Mesothelial cell of epicardium (in vitro differentiated cells): ENCODE measurements at places on chromosomes 7 and 10.
A peak's percentile ranks its signal among the peaks of the same experiment; 100 is the strongest.

- no peak overlapping the region for H3K4me3 ChIP-seq
- no peak for DNase-seq
- no peaks in the 10 kb centered on the region for H3K4me1 ChIP-seq
- H3K36me3 ChIP-seq, result peaks cover 27% of the 10 kb centered on the region
- H3K27ac ChIP-seq, result no peak overlapping the region
- H3K27me3 ChIP-seq, result no peaks in the 10 kb centered on the region
Observed at GRCh38 chr10:127283576-127283975, 87.2 kb upstream of the INSYN2A start.

- DNase-seq, result no peak
- H3K4me3 ChIP-seq, result peak overlapping the region; percentile 70
- H3K4me1 ChIP-seq, result peaks cover 12% of the 10 kb centered on the region
- H3K27me3 ChIP-seq, result no peaks in the 10 kb centered on the region
- peaks cover 5% of the 10 kb centered on the region for H3K36me3 ChIP-seq
- H3K27ac ChIP-seq, result no peak overlapping the region
Observed at GRCh38 chr7:2559283-2559950, 638 bp downstream of the IQCE start.

DNA sequence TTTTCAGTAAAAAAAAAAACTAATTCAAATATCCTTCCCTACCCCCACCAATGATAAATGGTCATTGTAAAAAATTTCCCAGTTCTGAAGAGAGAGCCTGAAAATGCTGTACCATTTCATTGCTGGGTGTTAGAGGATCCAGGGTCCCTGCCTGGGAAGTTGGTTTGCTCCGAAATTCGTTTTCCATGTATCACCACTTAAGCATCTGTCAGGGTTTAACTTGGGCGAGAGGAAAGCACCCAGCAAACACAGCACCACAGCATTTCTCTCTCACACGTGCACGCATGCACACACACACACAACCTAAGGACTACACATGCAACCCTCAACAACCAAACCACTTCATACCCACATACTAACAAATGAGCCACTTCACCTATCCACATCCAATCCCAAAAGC lies 42.1 kb upstream of the EMX2 start:
- H3K4me3 ChIP-seq, result no peak overlapping the region
- no peak for DNase-seq
- H3K27ac ChIP-seq, result no peak overlapping the region
- H3K36me3 ChIP-seq, result no peaks in the 10 kb centered on the region
- peaks cover 69% of the 10 kb centered on the region for H3K27me3 ChIP-seq

DNA sequence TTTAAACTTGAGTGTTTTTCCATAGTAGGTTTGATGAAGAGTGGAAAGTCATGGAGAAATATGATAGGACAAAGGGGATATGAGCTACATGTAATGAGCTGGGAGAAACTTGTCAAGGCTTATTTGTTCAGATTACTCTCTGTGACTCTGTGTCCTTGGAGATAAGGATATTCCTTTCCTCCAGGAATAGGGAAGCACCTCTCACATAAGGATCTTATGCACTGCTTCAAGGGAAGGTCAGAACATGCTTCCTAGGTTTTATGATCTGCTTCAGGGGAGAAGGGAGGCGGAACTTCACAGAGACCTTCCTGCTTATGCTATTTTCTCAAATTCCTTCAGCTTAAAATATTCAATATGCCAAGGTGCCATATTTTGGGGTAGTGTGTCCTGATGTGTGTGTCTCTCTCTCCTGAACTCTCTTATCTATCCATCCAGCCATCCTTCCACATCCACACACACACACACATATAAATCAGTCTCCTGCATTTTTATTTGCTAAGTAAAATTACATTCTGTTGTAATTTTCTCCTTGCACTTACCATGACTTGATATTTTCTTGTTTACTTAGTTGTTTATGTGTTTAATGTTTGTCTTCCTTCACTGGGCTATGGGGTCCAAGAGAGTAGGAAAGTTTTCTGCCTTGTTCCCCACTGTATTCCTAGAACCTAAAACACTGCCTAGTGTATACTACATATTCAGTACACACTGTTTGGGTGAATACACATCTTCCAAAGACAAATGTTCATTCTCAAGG lies 26.4 kb downstream of the ARL4A start:
- H3K27ac ChIP-seq, result no peak overlapping the region
- no peaks in the 10 kb centered on the region for H3K27me3 ChIP-seq
- no peak for DNase-seq
- no peak overlapping the region for H3K4me3 ChIP-seq

- DNase-seq, result no peak
- H3K27me3 ChIP-seq, result no peaks in the 10 kb centered on the region
- H3K4me3 ChIP-seq, result no peak overlapping the region
- H3K36me3 ChIP-seq, result no peaks in the 10 kb centered on the region
- no peak overlapping the region for H3K27ac ChIP-seq
Observed at GRCh38 chr7:66169616-66170015, 35.5 kb upstream of the TPST1 start.

GRCh38 chr7:44338600-44338999 lies 13.2 kb upstream of the CAMK2B start:
- H3K27ac ChIP-seq, result no peak overlapping the region
- no peak for DNase-seq
- no peak overlapping the region for H3K4me3 ChIP-seq
- H3K27me3 ChIP-seq, result peaks cover 43% of the 10 kb centered on the region
- H3K36me3 ChIP-seq, result no peaks in the 10 kb centered on the region

DNA sequence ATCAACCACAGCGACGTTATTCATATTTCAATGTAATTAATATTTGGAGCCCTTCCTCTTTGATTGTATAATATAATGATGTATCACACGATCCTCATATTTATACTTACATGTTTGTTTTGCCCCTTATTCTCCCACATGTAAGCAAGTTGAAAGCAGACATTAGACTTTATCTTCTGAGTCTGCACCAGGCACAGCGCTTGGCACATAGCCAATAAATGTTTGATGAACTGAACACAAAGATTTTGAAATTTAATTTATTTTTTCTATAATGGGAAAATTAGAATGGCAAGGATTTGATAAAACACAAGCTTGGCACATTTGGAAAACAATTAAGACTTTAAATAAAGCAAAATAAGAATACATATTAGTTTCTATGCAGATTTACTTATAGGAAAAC lies 31.6 kb downstream of the ZFAND4 start:
- no peaks in the 10 kb centered on the region for H3K27me3 ChIP-seq
- H3K4me1 ChIP-seq, result no peaks in the 10 kb centered on the region
- H3K36me3 ChIP-seq, result peaks cover 30% of the 10 kb centered on the region
- no peak overlapping the region for H3K4me3 ChIP-seq
- no peak for DNase-seq
- no peak overlapping the region for H3K27ac ChIP-seq

GRCh38 chr7:157418204-157419034 lies 81.6 kb downstream of the DNAJB6 start:
- no peak for DNase-seq
- H3K27me3 ChIP-seq, result no peaks in the 10 kb centered on the region
- H3K36me3 ChIP-seq, result peaks cover 26% of the 10 kb centered on the region
- no peaks in the 10 kb centered on the region for H3K4me1 ChIP-seq
- H3K4me3 ChIP-seq, result no peak overlapping the region
- no peak overlapping the region for H3K27ac ChIP-seq

GRCh38 chr10:37403776-37404175 lies 278.4 kb downstream of the ANKRD30A start:
- H3K4me1 ChIP-seq, result no peaks in the 10 kb centered on the region
- no peak overlapping the region for H3K4me3 ChIP-seq
- no peaks in the 10 kb centered on the region for H3K36me3 ChIP-seq
- H3K27me3 ChIP-seq, result no peaks in the 10 kb centered on the region
- H3K27ac ChIP-seq, result no peak overlapping the region

DNA sequence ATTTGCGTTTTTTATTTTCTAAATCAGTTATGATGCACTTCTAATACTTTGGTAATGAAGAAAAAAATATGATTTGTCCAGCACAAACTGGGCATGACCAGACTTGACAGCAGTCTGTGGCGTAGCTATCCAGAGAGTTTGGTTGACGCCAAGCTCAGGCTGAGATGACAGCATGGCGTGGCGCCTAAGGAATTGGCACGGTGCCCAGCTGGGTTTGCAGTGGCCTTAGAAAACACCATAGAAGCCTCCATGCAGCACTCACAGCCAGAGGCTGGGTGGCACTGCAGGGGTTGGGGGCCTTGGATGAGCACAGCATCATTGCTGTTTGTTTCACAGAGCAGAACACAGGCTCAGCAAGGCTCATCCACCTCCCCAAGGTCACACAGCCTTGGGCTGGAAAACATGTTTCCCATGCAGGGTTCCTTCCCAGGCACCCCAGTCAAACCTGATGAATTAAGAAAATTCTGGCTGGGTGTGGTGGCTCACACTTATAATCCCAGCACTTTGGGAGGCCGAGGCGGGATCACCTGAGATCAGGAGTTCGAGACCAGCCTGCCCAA lies 88.9 kb downstream of the GTF2IRD1 start:
- no peak overlapping the region for H3K4me3 ChIP-seq
- no peaks in the 10 kb centered on the region for H3K27me3 ChIP-seq
- H3K4me1 ChIP-seq, result peaks cover 2% of the 10 kb centered on the region
- no peak overlapping the region for H3K27ac ChIP-seq
- H3K36me3 ChIP-seq, result peaks cover 36% of the 10 kb centered on the region

DNA sequence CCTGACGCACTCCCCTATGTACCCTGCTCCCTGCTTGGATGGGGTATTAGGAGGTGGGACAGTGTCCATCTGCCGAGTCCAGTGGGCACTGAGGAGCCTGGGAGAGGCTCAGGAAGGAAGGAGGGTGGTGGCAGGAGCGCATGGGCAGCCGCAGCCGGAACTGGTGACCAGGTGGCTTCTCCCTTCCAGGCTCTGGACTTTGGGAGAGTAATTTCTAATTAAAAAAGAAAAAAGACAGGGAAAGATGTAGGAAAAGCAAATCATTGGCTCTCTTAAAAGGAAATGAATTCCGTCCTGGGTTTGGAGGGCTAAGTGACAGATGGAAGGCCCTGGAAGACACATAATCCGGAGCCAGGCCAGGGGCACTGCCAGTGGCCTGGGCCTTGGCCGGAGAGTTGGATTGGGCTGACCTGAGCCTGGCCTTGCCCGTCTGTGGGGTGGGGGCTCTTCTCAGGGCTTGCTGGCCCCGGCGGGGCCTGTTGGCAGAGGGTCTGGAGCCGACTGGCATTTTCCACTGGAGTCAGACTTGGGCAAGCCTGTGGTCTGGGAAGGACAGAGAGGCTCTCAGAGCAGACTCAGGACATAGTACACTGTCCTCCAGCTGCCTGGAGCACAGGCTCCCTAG lies 63.0 kb downstream of the NEURL1 start:
- no peak for DNase-seq
- H3K4me1 ChIP-seq, result peaks cover 3% of the 10 kb centered on the region
- H3K36me3 ChIP-seq, result no peaks in the 10 kb centered on the region
- H3K27me3 ChIP-seq, result peaks cover 83% of the 10 kb centered on the region
- H3K4me3 ChIP-seq, result no peak overlapping the region
- H3K27ac ChIP-seq, result no peak overlapping the region

- peak overlapping the region; percentile 86 for H3K27ac ChIP-seq
- H3K27me3 ChIP-seq, result peaks cover 6% of the 10 kb centered on the region
- H3K36me3 ChIP-seq, result no peaks in the 10 kb centered on the region
- peak overlapping the region; percentile 91 for H3K4me3 ChIP-seq
- peaks cover 14% of the 10 kb centered on the region for H3K4me1 ChIP-seq
- DNase-seq, result no peak
Observed at GRCh38 chr7:30136117-30136731, 1.4 kb downstream of the MTURN start.

GRCh38 chr7:5629941-5630340 lies 151.5 kb downstream of the RNF216 start:
- peaks cover 24% of the 10 kb centered on the region for H3K4me1 ChIP-seq
- no peak overlapping the region for H3K4me3 ChIP-seq
- no peak overlapping the region for H3K27ac ChIP-seq
- H3K27me3 ChIP-seq, result no peaks in the 10 kb centered on the region
- peaks cover 9% of the 10 kb centered on the region for H3K36me3 ChIP-seq
- no peak for DNase-seq

DNA sequence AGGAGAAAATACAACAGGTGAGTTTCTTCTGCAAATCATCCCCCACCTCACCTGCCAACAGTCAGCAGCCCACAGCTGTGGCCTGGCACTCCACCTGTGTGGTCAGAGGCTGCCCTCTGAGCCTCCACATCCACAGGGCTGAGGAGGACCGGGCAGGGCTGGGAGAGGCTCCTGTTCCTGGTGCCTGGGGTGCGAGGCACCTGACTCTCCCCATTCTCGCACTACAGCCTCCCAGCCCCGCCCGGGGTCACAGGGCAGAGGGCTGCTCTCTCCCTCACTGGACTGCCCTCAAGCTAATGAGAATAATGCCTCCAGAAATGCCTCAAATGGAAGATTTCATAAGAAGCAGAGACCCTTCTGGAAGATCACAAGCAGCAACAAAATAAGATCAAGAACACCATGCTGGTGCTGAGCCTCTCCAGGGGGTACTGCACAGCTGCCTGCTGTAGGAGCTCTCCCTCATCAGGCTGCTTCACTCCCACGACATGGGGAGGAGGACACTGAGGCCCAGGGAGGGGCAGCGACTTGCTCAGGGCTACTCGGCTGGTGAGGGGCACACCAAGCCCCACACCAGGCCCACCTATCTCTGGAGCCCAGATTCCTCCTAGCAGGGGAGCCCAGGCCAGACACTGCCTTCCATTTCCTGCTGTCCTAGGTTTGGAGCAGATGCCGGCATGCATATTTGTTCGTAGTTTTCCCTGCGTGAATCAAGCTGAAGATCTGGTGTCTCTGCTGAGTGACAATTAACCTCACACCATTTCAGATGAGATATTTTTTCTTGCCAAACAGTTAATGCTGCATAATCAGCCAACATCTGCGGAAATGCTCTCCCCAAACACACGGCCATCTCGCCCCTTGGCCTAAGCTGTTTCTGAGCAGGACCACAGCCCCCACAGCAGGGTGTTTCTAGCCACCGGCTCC lies 76.5 kb downstream of the FAM53B start:
- peaks cover 19% of the 10 kb centered on the region for H3K4me1 ChIP-seq
- peaks cover 4% of the 10 kb centered on the region for H3K36me3 ChIP-seq
- H3K4me3 ChIP-seq, result no peak overlapping the region
- H3K27me3 ChIP-seq, result no peaks in the 10 kb centered on the region

- H3K27me3 ChIP-seq, result no peaks in the 10 kb centered on the region
- no peak for DNase-seq
- H3K36me3 ChIP-seq, result peaks cover 5% of the 10 kb centered on the region
- H3K4me3 ChIP-seq, result peak overlapping the region; percentile 74
- peak overlapping the region; percentile 98 for H3K27ac ChIP-seq
- H3K4me1 ChIP-seq, result peaks cover 12% of the 10 kb centered on the region
Observed at GRCh38 chr7:87038993-87039690, 20.3 kb downstream of the ELAPOR2 start.

DNA sequence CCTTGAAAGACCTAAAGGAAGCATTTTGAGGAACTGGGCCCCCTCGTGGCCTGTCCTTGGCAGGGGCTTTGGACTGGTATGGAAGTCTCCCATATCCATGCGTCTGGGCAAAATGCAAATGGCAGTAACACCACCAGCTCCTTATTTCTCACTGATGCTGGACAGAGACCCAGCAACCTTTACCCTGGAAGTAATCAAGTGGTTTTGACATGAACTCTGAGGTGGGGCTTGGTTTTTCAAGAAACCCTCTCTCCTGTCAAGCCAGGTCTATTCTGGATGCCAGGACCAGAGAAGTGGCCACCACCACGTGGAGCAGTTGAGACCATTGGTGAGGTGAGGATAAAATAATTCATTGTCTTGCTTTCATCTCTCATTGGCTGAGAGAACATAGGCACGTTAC lies 84.4 kb downstream of the OTUD1 start:
- no peaks in the 10 kb centered on the region for H3K4me1 ChIP-seq
- DNase-seq, result no peak
- peaks cover 63% of the 10 kb centered on the region for H3K27me3 ChIP-seq
- H3K27ac ChIP-seq, result no peak overlapping the region
